ENCODE measurements at places on chromosomes 16 and 17.

DNA sequence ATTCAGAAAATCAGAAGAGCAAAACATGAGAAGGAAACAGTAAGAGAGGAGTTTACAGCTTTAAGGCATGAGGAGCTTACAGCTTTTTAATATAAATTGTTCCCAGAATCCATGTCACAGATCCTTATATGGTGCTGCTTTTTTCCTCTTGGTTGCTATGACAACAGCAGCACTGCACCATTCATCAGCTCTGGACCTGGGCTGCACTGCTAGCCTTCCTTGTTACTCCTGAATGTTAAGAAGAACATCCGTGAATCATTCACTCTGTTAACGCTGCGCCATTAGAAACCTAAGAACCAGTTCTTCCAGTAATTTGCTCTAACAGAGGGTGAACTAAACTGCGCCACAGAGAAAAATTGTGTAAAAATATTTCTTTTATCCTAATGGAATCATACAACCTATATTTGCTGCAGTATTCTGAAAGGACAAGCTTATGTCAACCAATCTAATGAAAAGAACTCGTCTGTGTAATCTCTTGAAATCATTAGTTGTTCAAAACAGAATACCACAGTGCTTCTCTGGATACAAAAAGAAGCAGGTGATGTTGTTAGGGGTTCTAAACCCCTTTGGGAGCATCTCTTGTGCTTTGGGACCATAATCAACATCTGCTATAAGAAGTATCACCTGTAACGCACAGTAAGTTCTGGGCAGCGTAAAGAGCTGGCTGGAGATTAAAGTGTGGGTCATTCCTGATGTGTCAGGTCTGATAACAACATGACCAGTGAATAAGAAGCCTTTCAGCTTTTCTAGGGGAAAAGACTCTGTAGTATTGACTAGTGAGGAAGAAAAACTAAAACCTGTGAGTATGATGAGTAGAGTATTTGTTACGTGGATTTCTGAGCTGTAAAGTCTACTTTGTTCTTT lies 151.2 kb downstream of the TANC2 start:
- peak; percentile 83 for DNase-seq

DNA sequence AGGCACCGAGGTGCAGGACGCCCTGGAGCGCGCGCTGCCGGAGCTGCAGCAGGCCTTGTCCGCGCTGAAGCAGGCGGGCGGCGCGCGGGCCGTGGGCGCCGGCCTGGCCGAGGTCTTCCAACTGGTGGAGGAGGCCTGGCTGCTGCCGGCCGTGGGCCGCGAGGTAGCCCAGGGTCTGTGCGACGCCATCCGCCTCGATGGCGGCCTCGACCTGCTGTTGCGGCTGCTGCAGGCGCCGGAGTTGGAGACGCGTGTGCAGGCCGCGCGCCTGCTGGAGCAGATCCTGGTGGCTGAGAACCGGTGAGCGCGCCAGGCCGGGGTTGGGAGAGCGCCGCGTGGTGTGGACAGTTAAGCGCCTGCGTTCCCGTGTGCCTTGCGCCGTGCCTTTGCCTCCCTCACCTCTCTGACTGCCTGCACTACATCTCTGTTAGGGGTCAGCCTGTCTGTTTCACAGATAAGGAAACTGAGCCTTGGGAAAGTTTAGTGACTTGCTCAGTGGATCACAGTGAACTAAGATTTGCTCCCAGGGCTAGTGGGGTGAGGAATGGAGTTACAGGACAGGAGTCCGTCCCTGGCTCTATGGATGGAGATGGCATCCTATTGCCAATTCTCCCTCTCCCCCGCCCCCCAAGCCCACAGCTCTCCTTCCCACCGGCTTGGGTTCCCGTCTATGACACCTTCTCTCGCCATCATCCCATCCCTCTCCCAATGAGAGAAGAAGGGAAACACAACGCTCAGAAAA lies 880 bp downstream of the SARM1 start:
- peak; percentile 54 for DNase-seq

GRCh38 chr17:40533896-40534295 lies 31.4 kb downstream of the CCR7 start:
- no peak for DNase-seq

DNA sequence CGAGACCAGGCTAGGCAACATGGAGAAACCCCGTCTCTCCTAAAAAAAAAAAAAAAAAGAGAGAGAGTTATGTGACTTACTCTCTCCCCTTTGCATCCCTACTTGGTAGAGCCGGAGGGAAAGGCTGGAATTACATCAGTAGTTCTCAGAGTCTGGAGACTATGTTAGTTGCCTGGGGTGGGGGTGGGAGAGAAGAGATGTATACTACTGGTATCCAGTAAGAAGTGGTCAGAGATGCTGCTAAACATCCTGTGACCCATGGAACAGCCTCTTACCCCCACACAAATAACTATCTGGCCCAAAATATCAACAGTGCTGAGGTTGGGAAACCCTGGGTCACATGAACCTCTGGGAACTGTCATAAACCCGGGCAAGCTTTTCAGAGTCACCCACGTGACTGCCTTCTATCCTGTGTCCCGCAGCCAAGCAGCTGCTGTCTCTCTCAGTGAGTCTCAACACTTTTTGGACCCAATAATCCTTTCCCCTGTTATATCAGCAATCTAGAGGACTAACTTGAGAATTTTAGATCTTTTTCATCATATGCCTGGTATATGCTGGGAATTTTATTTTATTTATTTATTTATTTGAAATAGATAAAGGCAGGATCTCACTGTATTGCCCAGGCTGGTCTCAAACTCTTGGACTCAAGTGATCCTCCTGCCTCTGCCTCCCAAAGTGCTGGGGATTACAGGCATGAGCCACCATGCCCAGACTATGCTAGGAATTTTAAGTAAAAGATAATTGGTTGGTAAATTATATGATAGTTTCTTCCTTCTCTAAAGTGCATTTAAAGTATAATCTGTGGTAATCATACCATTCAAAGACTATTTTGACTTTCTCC lies 8.7 kb downstream of the EIF1 start:
- peak; percentile 82 for DNase-seq

- DNase-seq = no peak
Measured at GRCh38 chr17:52660692-52661091, 502.2 kb upstream of the CA10 start.

DNA sequence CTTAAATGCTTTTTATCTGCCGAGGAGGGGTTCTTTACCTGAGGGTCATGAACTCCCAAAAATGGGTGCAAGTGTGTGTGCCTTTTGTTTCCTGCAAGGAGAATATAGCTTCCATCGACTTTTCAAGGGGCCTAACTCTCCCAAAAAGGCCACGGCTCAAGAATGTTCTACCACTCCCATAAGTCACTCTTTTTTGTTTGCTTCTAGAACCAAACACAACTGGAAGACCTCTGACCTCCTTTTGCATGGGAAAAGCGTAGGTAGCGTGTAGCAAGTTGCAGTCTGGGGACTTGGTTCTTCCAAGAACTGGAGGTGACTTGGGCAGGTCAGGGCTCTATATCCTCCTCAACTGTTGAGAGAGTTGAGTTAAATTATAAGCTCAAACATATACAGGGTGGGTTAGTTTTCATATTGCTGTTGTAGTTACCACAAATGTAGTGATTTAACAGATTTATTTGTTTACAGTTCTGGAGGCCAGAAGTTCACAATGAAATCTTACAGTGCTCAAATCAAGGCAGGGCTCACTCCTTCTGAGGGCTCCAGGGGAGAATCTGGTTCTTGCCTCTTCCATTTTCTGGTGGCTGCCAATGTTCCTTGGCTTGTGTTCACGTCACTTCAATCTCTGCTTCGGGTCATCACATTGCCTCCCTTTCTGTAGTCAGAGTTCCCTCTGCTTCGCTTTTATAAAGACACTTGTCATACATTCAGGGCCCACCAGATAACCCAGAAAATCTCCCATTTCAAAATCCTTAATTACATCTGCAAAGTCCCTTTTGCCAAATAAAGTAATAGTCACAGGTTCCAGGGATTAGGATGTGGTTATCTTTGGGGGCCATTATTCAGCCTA lies 1.4 kb downstream of the TMEM97 start:
- no peak for DNase-seq

GRCh38 chr17:47731396-47731795 lies 1.6 kb upstream of the TBX21 start:
- DNase-seq = no peak

DNA sequence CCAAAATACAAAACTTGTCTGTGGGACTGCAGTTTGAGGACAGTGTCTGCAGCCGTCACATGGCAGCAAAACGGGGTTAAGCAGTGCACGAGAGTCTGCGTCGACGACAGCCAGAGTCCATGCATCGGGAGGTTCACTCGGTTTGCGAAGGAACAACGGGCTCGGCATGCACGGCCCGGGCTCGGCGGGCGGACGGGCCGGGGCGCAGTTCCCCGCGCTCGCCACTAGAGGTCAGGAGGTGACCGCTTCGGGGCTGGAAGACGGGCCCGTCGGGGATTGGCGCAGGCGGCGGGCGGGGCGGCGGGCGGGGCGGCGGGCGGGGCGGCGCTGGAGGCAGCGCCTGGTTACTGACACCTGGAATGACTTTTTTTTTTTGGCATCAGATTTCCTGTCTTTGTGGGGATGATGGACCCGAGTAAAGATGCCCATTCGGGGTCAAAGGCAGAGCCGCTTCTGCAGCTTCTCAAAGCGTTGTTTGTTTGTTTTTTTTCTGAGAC lies 6.5 kb downstream of the SCGB1C2 start:
- peak; percentile 93 for DNase-seq

DNA sequence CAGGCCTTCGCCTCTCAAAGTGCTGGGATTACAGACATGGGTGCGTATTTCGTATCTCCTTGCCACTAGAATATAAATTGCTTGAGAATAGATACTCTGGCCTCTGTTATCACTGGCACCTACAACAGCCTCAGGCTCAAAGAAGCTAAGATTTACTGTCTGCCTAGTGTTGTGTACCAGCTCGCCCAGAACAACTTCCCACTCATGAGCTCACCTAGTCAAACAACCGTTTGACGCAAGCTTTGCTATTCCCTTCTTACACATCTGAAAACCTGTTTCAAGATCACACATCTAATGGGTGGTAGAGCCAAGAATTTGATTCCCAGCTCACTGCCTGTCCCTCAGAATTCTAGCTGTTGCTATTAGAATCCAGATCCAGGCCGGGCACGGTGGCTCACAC lies 24.4 kb downstream of the MIS12 start:
- no peak for DNase-seq

GRCh38 chr16:57485916-57486857 lies at the start of gene DOK4:
DOK4 (minus strand) TSS chr16:57486493; CDS start chr16:57479507, 6,986 bp downstream.
- peak; percentile 89 for DNase-seq

- no peak for DNase-seq
Measured at GRCh38 chr16:73636196-73636595, 588.3 kb upstream of the ZFHX3 start.

DNA sequence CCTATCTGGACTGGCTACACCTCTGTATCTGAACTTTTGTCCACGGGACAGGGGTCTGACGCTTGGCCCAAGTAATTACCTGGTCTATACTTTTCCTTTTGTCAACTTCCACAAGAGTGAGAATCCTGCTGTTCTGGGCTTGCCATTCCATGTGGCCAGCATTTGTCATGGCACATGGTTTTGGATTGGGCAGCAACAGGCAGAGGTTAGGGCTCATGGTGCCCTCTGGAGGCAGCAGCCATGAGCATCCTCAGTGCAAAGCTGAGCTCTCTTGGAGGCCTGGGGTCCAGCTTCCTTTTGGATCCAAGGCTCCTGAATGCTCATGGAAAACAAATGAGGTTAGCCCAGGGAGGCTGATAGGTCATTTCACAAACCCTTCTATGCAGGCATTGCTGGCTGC lies 7.5 kb upstream of the EDC4 start:
- no peak for DNase-seq

DNA sequence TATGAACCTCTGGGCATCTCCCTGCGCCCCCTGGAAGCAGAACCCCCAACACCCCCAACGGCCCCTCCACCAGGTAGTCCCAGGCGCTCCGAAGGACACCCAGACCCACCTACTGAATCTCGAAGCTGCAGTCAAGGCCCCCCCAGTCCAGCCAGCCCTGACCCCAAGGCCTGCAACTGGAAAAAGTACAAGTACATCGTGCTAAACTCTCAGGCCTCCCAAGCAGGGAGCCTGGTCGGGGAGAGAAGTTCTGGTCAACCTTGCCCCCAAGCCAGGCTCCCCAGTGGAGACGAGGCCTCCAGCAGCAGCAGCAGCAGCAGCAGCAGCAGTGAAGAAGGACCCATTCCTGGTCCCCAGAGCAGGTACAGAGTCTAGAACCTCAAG lies 1.5 kb downstream of the BCL6B start:
- no peak for DNase-seq
